ENCODE measurements at places on chromosomes 1 and 21.

DNA sequence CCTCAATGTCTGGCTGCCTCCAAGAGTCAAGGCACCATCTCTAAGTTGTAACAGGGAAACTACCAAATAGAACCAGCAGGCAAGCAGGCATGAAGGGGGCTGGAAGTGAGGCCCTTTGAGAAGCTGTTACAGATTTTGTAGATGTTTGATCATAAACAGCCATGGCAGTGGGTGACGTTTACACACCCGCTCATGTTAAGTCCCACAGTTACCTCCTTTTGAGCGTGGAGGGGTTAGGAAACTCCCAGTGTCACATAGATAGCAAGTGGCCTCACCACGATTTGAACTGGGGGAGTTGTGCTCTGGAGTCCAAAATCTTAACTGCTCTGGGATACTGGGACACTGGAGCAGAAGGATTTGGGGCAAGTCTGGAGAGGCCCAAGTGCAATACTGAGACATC, 192.4 kb downstream of the HIVEP3 start:
- no peak for DNase-seq

GRCh38 chr1:170620164-170620563, 43.8 kb upstream of the PRRX1 start:
- no peak for DNase-seq

DNA sequence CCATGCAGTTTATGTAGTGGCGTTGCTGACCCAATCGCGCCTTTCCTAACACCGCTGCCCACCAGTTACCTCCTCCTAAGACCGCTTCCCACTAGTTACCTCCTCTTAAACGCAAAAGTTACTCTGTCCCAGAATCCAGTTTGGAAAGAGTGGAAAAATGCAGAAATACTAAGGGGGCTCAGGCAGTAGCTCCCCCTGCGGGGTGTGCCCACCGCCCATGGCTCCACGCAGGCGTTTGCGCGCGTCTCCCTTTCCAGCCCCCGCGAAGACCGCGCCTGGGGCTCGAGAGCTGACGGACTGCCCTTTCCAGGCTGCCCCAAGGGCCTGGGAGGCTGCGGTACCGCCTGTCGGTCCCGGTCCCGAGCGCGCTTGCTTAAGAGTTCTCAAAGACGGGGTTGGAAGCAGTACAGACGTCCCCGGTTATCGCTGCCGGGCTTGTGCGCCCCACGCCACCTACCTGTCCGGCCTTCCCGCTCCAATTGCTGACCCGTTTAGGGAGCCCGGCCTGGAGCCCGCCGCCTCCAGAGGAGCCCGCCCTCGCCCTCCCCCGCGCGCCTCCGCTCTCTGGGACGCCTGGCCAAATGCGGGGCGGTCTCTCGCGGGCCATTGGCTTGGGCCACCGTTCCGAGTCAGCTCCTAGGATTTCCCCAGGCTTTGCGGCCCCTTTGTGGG, 414.1 kb upstream of the ESRRG start:
- DNase-seq = no peak

DNA sequence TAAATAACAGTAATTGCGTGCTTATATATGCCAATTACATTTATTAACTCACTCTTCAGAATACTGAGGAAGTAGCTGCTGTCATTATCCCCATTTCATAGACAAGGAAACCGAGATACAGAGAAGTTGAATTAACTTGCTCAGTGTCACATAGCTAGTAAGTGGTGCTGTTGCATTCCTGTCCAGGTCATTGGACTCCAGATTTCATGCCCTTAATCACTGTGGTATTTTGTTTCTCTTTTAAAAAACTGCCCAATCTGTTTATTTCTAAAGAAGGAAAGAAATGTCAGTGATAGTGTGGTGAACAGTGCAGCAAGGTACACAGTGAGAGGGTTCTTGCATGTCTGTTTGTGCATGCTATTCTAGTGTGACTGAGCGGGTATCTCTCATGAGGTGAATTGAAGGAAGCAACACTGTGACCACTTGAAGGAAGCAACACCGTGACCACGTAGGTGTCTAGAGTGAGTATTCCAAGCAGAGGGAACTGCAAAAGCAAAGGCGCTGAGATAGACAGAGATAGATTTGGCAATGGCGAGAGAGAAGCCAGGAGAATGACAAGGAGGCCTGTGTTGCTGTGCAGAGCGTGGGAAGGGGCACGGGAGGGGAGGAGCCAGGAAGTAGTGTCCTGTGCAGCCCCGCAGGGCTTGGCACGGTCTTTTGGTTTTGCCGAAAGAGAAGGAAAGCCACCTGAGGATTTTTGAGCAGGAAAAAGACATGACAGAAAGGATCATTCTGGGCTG, 95.9 kb downstream of the CAMTA1 start:
- DNase-seq = no peak

- DNase-seq = no peak
These were observed 15.5 kb upstream of the GFI1 start for GRCh38 chr1:92502247-92502646.

- DNase-seq = no peak
These were observed 110.0 kb upstream of the GUCA2B start for GRCh38 chr1:42043182-42043581.

DNA sequence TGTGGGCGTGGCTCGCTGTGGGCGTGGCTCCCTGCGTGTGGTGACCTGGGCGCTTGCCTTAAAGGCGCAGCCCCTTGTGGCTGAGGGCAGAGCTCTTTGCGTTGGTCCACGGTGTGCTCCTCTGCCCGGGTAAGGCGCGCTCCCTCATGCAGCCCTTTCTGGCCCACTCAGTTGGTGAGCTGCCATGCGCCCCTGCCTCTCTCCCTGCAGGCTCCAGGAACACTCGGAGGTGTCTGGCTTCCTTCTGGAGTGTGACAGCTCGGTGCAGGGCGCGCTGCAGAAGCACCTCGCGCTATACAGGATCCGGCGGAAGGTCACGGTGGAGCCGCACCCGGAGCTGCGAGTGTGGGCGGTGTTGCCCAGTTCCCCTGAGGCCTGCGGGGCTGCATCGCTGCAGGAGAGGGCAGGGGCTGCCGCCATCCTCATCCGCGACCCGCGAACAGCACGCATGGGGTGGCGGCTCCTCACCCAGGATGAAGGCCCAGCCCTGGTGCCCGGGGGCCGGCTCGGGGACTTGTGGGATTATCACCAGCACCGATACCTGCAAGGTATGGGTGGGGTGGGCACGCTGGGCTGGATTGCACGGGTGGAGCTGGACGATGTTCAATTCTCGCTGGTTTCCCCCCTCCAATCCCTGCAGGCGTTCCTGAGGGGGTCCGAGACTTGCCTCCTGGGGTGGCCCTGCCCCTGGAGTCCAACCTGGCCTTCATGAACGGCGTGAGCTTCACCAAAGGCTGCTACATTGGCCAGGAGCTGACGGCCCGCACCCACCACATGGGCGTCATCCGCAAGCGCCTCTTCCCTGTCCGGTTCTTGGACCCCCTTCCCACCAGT, 9.1 kb downstream of the IBA57 start:
- no peak for DNase-seq

GRCh38 chr21:26437326-26438009, 135.6 kb downstream of the CYYR1 start:
- DNase-seq = no peak

DNA sequence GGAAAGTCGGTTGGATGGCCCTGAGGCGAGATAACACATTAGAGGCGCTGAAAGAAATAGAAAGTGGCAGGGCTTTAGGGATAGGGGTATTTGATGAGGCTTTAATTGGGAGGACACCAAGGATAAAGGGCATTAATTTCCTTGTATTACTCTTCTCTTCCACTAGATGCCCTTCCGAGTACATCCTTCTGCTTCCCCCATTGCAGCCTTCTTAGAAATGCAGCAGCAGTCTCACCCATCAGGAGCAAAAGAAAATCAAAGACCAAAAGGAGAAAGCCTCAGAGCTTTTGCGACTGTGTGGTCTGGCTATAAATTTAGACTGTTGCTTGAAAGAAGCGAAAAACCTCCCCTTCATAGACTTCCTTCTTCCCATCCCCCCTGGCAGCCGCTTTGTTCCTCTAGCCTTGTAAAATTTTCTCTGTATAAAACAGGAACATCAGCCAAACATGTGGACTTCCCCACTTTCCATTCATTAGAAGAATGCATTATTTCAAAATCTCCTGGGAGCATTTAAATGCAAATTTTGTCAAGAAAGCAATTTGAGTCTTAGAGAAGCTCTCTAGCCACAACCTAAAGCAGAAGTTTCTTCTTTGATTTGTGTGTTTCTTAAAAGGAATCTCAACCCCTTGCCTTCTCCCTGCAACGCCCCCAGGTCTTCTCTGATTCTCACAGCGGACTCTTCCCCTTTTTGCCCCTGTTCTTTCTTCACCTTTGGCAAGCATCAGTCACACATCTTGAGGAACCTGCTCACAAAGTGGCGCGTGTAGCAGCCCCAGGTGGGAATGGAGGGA, 76.6 kb downstream of the NDUFS5 start:
- peak; percentile 34 for DNase-seq

DNA sequence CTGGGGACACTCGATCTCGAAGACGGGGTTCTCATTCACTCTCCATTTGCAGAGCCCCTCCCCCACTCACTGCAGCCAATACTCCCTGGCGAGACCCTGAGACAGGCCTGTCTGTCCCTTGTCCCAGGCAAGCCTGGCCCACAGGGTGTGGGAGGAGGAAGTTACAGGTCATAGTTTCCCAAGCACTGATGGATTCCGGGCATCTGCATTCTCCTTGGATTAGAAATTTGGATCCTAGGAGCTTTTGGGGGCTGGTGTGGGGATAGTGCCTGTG, 11.3 kb downstream of the WNT3A start:
- DNase-seq = no peak

DNA sequence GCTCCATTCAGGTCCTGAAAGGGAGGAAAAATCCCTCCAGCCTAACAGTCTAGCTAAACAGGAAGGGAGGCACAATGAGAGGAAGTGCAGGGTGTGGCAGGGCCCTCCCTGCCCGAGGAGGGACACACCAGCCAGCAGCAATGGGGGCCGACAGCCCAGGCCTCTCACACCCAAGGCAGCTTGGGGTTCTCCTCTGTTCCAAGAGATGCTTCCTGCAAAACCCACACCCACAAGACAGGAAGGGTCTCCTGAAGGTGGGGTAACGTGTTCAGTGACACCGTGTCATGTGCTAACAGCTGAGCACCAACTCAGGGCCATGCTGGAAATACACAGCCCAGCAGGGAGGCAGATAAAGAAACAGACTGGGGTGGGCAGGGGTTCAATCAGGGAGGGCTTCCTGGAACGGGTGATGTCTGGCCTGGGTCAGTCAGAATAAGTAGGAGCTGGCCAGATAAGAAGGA, 10.2 kb downstream of the ECE1 start:
- peak; percentile 54 for DNase-seq

- DNase-seq = no peak
These were observed 7.4 kb upstream of the ERICH3 start for GRCh38 chr1:74681001-74681400.

- DNase-seq = peak; percentile 81
These were observed 85.6 kb downstream of the STUM start for GRCh38 chr1:226634166-226634588.

DNA sequence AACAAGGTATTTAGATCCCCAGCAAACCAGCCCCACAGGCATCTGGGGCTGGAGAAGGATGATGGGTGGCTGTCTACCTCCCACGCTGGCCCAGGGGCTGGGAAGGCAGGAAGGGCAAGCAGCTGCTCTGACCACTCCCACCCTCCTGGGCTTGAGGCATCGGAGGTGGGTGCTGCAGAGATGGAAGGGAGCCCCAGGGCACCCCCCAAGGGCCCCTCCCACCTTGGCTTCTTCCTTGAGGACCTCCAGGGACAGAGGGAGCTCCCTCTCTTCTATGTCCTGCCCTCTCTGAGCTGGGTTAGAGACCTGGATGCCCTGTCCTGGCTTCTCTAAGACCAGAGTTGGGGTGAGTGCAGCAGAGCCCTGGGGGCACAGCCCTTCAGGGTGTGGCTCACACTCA, 3.1 kb downstream of the CD52 start:
- DNase-seq = no peak

- DNase-seq = no peak
These were observed 35.0 kb upstream of the RAP1GAP start for GRCh38 chr1:21704145-21704544.

GRCh38 chr1:80047791-80048190, 1041.3 kb upstream of the ADGRL4 start:
- DNase-seq = no peak

DNA sequence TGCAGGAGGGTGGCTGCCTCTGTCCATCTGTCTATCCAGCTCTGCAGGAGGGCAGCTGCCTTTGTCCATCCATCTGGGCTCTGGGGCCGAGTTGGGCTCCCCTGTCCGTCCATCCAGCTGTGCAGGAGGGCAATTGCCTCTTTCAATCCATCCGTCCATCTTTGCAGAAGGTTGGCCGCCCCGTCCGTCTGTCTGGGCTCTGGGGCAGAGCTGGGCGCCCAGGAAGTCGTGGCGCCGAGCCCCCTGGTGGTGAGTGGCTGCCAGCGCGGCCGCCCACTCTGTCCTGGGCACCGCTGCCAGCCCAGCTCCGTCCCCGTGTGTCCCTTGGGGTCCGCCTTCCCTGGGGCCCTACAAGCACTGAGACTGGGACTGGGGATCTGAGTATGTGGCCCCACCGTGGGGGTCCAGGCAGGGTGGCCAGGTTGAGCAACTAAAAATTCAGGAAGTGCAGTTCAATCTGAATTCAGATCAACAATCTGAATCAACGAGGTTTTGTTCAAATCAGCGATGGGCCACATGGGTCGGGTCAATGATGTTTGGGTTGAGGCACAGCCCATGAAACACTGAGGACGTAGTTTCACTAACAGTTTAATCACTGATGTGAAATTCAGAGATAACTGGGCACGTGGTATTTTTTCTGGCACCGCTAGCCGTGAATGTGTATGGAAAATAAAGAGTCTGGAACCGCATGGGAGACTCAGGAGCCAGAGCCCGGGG, 99.1 kb upstream of the ACTRT2 start:
- DNase-seq = peak; percentile 22

DNA sequence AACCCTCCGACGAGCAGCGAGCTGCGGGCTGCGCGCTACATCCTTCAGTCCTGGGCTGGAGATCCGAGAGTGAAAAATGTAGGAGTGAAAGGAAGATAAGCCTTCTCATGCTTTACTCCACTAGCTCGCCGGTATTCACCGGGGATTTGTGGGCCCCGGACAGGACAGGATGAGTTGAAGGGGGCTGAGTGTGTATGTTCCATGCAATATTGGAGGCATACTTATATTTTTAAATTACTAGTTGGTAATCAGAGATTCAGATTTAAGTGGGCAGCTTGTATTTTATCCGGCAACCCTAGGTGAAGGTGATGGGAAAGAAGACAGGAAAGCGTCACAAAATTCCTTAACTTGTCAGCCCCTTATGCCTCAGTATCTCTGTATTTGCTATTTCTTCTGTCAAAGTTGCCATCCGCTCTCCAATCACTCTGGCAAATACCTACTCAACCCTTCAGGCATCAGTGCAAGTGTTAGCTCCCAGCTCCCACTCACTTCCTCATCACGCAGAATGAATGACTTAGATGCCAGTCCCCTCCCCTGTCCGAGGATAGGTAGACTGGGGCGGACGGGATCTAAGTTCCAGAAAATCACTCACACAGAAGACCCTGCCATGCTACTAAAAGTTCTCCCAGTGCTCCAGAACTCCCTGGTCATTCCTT, 503 bp upstream of the PIGM start:
- peak; percentile 36 for DNase-seq
